ENCODE measurements at places on chromosomes 3 and 15.

DNA sequence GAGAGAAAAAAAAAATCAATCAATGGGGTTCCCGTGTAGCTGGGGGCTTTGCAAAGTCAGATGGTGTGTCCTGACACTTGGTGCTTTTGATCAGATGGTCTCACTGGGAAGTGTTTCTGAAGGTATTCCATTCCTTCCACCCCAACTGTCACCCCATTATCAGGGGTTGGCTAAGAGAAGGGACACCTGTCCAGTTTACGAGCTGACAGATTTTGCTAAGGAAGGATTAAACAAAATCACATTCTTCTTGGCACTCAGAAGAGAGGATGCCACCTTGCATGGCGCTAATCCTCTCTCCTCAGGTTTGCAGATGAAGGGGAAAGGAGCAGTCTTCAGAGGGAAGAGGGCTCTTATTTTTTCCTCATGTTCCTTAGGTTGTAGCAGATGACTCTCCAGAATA lies 103.7 kb upstream of the ETV5 start:
- DNase-seq: no peak

GRCh38 chr3:5304789-5305683 lies 117.5 kb downstream of the EDEM1 start:
- DNase-seq: no peak

GRCh38 chr3:151171145-151171757 lies 31.8 kb downstream of the GPR171 start:
- no peak for DNase-seq

- no peak for DNase-seq
These were observed 3.3 kb downstream of the MSL2 start for GRCh38 chr3:136192831-136193230.

DNA sequence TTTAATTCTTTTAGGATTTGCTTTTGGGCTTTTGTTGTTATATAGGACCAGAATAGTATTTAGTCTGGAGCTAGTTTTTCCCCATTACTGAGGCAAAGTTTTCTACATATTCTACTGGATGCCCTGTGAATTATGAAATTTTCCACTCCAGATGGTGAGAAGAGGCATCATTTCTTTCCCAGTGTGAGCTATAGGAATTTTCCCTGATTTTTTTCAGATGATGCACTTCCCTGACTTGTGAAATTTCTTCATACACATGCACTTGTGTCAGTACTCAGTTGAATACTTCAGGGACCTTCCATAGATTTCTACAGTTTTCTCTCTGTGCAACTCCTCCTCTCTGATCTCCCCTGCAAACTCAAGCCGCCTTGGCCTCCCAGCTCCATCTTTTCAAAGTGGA lies 73.7 kb upstream of the SLCO2A1 start:
- DNase-seq: no peak

- no peak for DNase-seq
These were observed 14.1 kb downstream of the APH1B start for GRCh38 chr15:63291507-63291906.

GRCh38 chr3:45168451-45168850 lies 22.3 kb upstream of the CDCP1 start:
- no peak for DNase-seq

DNA sequence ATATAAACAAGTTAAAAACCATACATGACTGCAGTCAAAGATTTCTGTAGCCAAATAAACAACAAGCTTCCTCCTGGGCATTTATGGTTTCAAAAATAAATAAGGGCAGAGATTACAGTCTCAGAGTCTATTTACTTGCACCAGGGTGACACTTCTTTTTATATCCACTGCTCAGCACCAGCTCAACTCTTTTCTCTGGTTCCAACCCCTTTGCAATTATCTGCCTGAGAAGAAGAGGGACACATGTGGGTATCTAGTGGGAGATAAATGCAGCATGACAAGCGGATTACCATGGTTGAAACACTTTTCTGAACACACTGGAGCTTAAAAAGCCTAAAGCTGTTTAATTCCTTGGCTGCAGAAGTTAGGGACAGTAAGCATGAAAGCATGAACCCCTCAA lies 311.5 kb downstream of the CNTN3 start:
- DNase-seq: no peak
